ENCODE measurements at places on chromosomes 13 and 19.

- DNase-seq = no peak
Measured at GRCh38 chr13:75985132-75985531, 349.0 kb downstream of the LMO7 start.

- DNase-seq = no peak
Measured at GRCh38 chr13:69155136-69155535, 952.5 kb upstream of the ATXN8OS start.

DNA sequence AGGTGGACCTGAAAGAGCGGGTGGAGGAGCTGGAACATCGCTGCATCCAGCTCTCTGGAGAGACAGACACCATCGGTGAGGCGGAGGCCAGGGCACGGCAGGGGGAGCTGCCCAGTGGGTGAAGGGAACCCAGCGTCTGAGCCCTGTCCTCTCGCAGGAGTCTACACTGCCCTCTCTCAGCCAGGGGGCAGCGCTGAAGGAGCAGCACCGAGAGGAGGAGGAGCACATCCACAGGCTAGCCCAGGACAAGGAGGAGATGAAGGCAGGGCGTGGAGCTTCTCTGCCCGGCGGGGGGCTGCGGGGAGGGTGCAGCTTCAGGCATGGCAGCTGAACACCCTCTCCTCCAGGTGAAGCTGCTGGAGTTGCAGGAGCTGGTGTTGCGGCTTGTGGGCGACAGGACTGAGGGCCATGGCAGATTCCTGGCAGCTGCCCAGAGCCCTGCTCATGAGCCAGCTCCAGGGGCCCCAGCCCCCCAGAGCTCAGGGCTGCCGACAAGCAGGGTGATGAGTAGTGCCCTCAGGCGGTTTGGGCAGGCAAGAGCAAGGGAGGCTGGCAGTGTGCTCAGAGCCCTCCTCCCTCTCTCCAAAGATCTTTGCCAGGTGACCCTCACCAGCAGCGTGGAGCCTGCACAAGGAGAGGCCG, 31.4 kb upstream of the ZNF492 start:
- no peak for DNase-seq

GRCh38 chr13:47835470-47836228, 165.4 kb downstream of the SUCLA2 start:
- DNase-seq = no peak

GRCh38 chr13:107329991-107330390, 762.1 kb upstream of the ARGLU1 start:
- no peak for DNase-seq

DNA sequence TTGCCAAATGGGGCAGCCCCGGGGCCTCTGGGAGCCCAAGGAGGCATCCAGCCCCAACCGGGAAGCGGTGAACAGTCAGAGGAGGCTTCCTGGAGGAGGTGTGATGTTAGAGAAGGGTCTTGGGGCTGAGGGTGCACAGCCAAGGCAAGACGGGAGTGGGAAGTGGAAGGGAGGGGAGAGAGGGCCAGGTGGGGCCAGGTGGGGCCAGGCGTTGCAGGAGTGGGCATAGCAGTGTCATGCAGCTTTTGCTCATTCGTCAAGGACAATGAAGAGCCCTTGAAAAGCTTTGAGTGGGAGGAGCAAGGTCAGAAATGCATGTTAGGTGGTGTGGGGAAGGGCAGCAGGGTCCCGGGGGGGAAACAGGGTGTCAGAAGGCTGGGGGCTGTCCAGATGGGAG, 1.8 kb downstream of the FBN3 start:
- no peak for DNase-seq

DNA sequence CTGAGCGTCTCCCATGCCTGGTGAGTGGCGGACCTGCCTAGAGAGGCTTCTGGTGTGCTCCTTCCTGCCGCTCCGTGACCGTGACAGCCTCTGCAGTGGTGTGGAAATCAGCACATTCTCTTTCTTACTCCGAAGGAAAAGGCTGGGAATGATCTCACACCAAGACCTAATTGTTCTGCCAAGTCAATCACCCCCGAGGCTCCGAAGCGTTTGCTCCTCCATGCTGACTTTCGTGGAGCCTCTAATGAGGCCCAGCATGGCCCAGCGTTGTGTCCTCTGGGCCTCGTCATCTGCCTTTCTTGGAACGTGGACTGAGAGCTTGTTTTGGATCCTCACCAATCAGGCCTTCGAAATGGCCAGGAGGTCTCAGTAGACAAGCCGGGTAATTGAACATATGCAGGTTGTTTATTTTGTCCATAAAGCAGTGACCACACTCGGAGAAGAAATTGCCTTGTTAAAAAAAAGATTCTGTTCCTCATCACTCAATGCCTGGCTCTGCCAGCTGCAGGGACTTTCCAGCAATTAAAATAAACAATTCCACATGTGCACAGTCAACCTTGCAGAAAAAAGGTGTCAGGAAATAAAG, 107.1 kb downstream of the UBL3 start:
- no peak for DNase-seq

GRCh38 chr19:27776020-27776419, 1436.9 kb downstream of the UQCRFS1 start:
- no peak for DNase-seq

- DNase-seq = no peak
Measured at GRCh38 chr13:98900442-98900841, 77.4 kb downstream of the DOCK9 start.

- DNase-seq = no peak
Measured at GRCh38 chr13:110443622-110444225, 117.8 kb downstream of the RAB20 start.

GRCh38 chr19:42386974-42387707, 3.0 kb downstream of the CNFN start:
- DNase-seq = peak; percentile 67

GRCh38 chr19:17829855-17830566, 8.7 kb upstream of the INSL3 start:
- DNase-seq = no peak

- no peak for DNase-seq
Measured at GRCh38 chr13:30257468-30258099, 49.8 kb downstream of the KATNAL1 start.

GRCh38 chr13:51453959-51454703, 1.3 kb upstream of the INTS6 start:
- no peak for DNase-seq

DNA sequence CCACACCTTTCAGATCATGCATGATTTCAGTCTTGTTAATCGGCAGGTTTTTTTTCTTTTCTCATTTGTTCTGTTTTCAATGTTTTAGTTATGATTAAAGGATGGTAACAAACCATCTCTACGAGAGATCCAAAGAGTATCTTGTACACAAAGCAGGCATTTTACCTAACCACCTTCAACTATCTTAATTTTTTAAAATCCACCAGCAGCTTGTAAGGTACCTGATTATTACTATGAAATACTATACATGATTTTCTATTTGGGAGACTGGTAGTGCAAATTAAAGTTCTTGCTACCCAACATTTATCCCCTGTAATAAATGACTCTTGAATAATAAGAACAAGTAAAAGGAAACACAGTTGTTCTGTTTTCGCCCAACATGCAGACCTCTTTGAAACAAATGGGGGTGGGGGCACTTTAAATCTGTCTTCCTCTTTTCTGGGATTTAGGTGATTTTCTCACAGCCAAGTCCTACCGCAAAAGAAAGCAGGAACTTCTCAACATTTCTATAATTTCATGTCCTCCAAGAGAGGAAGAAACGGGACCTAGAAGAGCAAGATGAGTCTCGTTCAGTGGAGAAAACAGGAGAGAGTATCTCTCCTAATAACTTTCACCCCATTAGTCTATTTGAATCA, 3.6 kb downstream of the POU4F1 start:
- no peak for DNase-seq

GRCh38 chr19:7915250-7916102, 846 bp downstream of the TGFBR3L start:
- no peak for DNase-seq

- DNase-seq = no peak
Measured at GRCh38 chr13:18943721-18944391, 237.8 kb downstream of the TUBA3C start.

GRCh38 chr19:56177564-56178243, 1.9 kb downstream of the GALP start:
- no peak for DNase-seq

- DNase-seq = no peak
Measured at GRCh38 chr13:50412046-50412617, 396.9 kb downstream of the KCNRG start.

DNA sequence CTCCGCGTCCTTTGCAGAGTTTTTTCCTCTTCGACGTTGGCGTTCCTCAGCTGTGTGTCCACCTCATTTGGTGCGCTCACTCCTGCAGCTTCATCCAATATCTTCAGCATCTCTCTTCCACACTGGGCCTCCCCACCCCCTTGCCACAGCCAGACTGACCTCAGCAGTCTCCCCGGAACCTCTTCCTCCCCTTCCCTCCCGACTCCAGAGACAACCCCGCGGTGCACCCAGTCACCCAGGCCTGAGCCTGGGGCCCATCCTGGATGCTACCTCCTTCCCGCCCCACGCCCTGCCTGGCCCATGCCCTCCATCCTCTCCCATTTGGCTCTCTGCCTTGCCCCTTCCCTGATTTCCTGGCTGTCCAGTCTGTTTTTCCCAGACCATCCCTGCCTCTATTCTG, 8.1 kb upstream of the C5AR2 start:
- DNase-seq = no peak

DNA sequence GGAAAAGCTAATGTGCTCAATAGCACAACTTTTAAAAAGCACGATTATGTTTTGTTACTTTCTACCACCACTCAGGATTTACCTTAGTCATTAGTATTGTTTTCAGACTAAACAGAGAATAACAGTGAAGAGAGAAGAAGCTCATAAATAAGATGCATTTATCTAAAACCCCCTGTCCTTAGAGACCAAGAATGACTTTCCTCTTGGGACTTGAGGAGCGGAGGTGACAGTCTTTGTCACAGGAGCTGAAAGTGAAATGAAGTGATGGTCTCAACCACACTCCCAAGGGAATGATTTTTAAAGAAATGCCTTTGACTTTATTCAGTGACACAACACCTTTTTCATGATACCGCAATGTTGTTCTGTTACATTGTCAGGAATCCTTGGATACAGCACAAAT, 190.6 kb upstream of the NBEA start:
- DNase-seq = no peak

DNA sequence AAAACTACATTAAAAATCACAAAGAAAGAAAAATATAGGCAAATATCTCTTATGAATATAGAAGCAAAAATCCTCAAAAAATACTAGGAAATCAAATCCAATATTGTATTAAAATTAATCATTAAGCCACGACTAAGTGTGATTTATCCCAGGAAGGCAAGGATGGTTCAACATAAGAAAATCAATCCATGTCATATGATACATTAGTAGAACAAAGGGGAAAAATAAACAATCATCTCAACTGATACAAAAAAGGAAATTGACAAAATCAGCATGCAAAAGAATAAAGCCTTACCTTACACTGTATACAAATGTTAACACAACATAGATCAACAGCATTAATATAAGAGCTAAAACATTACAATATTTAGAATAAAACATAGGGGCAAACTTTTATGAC, 933.3 kb downstream of the PCDH9 start:
- DNase-seq = no peak

GRCh38 chr13:36131931-36132297, 732 bp upstream of the DCLK1 start:
- DNase-seq = no peak

DNA sequence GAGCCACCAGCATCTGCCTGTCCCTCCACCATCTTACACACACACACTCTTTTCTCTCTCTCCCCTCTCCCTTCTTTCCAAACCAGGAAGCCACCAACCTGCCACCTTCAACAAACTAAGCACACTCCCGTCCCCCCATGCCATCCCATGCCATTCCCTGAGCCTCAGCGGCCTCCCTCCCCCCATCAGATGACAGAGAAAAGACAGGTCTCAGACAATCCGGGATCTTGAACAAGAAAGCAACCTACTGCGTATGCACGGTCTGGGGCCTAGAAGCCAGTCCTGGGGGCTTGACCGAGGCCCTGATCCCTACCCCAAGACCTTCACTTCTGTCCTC, 19.4 kb downstream of the AKT2 start:
- no peak for DNase-seq

DNA sequence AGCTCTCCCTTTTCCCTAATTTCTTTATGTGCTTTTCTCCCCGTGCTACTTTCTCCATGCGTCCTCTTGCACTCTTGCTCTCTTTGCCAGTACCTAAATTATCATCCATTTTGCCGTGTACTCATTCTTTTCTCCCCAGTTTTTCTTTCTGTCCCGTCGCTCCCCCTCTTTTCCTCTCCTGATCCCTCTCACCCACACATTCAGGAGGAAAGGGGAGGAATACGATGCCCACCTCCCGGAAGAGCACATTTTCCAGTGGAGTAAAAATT, 821 bp downstream of the ZNF616 start:
- DNase-seq = no peak

GRCh38 chr13:112928972-112929782, 39.8 kb upstream of the MCF2L start:
- DNase-seq = no peak

- DNase-seq = no peak
Measured at GRCh38 chr13:28741084-28741491, 22.3 kb upstream of the SLC46A3 start.

DNA sequence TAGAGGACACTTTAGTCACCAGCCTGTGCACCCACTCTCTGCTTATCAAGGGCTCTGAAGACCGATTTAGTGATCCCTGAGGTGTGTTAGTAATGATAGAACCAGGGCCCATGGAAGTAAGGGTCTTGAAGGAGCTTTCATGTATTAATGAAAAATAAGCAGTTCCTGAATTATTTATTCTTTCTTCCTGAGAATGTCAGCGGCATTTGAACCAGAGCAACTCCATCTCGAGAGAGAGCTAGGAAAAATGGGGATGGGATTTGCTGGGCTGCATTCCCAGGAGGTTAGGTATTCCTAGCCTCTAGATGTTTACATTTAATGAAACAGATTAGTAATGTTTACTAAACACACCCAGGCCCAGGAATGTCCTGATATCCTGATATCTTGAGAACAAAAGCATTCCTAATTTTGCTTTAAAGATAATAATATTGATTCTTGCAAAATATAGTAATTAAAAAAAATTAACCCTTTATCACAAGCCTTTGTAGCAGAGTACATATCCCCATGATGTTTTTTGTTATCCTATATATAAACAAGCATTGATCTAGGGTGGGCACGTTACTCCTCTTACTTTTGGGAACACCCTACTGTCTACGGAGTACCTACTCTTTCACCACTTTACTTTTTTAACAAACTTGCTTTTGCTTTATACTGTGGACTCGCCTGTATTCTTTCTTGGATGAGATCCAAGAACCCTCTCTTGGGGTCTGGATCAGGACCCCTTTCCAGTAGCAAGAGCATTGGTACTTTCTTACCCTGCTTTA, 63.1 kb downstream of the COG3 start:
- no peak for DNase-seq

DNA sequence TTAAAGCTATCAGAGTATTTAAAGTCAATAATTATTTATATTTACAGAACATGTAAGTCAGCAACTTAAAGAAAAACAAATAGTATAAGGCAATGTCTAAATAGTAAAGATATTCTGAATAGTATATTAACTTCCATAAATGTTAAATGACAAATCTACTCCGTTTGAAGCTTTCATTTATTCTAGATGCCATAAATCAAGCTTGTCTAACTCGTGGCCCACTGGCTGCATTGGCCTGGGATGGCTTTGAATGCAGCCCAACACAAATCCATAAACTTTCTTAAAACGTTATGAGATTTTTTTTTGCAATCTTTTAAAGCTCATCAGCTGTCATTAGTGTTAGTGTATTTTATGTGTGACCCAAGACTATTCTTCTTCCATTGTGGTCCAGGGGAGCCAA, 1117.1 kb upstream of the PCDH9 start:
- no peak for DNase-seq

GRCh38 chr13:111119966-111120365, 4.9 kb downstream of the ARHGEF7 start:
- DNase-seq = no peak
